Muscle of leg (tissue), 16 donors: ENCODE measurements at places on chromosomes 5 and 9.
A peak's percentile ranks its signal among the peaks of the same experiment; 100 is the strongest.

DNA sequence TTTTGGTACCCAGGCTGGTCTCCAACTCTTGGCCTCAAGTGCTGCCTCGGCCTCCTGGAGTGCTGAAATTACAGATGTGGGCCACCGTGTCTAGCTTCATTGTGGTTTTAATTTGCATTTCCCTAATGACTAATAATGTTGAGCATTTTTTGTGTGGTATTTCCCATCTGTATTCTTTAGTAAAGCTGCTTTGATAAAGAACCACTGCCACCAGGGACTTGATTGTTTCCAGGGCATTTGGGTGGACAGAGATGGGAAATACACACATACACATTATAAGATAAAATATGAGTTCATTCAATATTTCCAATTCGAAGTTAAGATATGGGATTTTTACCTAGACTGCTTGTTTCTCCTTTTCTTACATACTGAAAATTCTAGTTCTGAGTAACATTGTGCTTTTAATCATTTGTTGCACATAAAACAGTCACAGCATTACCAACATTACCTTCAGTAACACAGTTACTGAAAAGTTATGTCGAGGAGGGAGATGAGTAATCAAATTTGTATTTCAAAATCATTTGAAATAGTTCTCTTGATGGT lies 28.9 kb downstream of the HABP4 start:
- DNase-seq = no peak

GRCh38 chr5:137891849-137892248 lies 2.6 kb downstream of the PKD2L2 start:
- no peak for DNase-seq

- peak; percentile 71 for DNase-seq
These were observed 29.2 kb upstream of the TGFBI start for GRCh38 chr5:135999406-136000139.

DNA sequence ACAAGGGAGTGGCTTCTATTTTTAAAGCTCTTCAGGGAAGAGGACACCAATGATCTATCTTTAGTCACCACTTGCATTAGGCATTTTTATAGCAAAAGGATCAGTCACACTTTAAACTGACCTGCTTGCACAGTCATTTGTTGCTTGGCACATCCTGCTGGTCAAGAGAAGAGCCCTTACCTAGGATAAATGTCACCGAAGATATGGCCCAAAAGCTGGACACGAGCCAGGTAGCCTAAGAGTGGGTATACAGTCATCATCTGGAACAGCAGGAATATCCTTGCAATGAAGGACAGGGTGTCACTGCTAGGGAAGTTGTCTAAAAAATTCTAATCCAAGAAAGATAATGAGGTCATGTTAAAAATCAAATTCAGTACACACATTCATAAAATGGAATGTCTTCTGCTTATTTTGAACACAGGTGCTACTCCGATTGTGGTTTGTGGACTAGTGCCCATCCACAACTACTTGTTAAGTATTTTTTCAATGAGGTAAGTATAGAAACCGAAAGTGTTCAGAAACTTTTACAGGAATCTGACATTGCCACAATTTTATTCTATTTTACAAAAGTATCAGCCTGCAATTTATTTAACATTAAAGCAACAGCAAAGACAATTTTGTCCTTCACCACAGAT lies 78.4 kb downstream of the SLC38A9 start:
- peak; percentile 73 for DNase-seq

- DNase-seq = no peak
These were observed 754.3 kb upstream of the GRAMD2B start for GRCh38 chr5:125668884-125669283.

- DNase-seq = no peak
These were observed 264.5 kb downstream of the AOPEP start for GRCh38 chr9:94990897-94991561.

DNA sequence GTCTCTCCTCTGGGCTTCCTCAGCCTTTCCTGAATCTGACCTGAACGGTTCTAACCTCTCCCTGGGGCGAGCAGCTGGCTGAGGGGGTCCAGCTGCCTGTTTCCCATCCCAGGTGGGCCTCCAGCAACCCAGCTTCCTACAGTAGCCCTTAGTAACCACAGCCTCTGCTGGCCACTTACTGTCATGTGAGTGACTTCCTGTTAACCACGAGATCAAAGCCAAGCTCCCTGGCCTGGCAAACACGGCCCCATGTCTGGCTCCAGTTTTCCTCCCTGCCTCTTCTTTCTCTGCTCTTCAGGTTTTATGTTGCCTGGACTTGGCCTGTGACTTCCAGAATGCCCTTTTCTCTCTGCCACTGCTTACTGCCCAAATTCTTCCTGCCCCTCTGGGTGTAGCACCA lies 47.2 kb upstream of the DAB2IP start:
- peak; percentile 62 for DNase-seq

- no peak for DNase-seq
These were observed 1.4 kb downstream of the ZBTB26 start for GRCh38 chr9:122929796-122930354.

DNA sequence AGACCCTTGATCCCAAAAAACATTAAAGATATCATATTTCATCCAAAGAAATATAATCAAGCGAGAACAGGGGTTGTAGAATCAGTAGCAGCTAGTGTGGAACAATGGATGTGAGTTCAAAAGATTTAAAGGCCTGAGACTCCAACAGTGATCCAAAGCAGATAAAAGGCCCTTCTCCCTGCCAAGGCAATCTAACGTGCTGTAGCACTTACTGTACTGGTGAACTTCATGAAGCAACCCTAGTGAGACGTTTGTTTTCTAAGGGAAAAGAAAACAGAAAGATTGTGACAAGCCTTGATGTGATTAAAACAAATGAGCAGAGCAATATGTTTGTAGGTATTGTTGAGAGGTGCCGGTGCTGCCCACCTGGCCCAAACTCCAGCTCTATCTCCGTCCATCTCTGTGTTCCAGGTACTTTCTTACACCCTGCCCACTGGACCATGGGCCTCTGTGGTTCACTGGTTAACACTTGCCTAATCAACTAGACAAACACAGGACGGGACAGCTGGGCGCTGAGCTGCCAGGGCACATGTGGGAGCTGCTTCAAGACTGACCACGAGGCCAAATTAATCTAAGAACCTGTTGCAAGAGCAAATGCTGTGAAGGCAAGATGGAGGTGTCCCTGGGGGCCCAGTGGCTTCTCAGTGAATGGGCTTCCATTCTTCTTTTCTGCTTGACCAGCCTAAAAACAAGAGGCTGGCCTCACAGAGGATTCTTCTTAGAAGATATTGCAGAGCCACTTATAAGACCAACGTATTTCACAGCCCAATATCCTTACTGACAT lies 265.5 kb downstream of the CWC27 start:
- DNase-seq = peak; percentile 34

DNA sequence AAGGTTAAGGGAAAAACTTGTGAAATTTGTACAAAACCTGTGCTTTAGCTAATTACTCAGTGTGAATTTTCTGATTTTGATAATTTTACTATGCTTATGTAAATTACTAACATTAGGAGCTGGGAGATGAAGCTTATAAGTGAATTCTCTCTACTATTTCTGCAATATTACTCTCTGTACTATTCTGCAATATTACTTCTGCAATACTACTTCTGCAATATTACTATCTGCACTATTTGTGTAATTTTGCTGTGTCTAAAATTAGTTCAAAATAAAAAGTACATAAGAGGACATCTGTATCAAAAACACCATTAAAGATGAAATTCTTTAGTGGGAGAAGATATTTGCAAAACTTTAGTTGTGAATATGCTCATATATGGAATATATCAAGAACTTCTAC lies 62.9 kb downstream of the C9 start:
- no peak for DNase-seq

DNA sequence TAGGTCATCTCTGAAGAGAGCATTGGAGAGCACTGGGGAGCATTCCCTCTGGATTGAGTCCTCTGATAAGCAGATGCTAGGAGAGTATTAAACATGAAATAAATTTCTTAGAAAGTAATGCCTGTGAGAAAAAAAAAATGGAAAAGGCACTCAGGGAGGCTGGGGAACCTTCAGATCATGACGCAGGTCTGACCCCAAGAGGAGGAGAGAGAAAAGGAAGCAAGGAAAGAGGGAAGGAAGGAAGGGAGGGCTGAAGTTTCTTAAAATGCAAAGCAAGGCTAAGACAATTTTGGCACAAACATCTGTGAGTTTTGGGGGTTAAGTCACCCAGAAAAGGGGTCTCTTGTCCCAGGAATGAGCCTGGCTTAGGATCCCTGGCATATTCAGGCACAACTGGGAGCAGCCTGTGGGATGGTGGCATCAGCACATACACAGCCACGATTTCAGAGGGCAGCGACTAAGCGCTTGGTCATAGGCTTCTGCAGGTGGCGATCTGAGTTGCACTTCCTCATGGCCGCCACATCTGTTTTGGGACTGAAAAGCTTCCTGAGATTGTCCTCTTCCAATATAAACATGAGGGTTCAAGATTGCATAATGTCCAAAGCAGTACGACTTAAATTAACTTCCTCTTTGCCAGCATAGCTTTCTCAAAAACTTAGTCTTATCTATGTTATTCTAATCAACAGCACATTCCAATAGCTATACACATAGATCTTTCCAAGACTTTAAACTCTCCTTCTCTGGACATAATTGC lies 692.7 kb downstream of the DNAH5 start:
- peak; percentile 57 for DNase-seq

GRCh38 chr9:2465921-2466460 lies 155.6 kb upstream of the VLDLR start:
- DNase-seq = no peak

GRCh38 chr9:77725046-77725694 lies 77.0 kb upstream of the GNA14 start:
- DNase-seq = no peak

DNA sequence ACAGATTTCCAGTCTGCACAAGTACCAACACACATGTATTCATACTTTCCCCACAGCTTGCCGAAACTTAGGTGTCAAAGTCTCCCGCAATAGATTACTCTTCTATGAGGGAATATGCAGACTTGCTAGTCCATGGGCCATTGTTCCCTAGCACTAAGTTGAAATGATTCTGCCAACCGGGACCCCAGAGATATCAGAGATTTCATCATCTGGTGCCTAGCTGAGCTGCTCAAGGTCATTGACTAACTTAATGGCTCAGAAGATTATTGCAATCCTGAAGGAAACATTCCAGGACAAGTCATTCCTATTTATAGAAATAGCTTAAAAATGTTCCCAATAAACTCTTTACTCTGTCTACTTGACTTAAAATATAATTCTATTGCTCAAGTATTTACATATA lies 202.6 kb downstream of the PIK3R1 start:
- peak; percentile 50 for DNase-seq

- peak; percentile 94 for DNase-seq
These were observed 217.6 kb downstream of the NFIB start for GRCh38 chr9:14096258-14096922.

DNA sequence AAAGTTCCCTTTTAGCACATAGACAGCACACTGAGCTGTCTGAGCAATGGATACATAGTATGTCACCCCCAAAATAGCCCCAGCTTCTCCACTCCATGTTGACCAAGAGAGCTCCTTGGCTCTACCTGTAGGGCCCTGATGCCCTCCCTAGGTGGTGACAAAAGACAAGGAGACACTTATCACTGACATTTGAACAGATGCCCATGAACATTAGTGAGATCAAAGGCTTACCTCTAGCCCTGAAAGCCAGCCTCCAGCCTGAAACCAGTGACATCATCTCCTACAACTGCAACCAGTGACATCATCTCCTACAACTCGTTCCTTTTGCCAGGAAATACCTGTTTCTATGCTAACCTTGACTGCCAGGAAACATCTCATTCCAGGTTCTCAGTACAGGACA lies 122.7 kb downstream of the FSTL4 start:
- DNase-seq = no peak

- peak; percentile 11 for DNase-seq
These were observed 212.6 kb downstream of the ARHGAP26 start for GRCh38 chr5:142982821-142983200.

DNA sequence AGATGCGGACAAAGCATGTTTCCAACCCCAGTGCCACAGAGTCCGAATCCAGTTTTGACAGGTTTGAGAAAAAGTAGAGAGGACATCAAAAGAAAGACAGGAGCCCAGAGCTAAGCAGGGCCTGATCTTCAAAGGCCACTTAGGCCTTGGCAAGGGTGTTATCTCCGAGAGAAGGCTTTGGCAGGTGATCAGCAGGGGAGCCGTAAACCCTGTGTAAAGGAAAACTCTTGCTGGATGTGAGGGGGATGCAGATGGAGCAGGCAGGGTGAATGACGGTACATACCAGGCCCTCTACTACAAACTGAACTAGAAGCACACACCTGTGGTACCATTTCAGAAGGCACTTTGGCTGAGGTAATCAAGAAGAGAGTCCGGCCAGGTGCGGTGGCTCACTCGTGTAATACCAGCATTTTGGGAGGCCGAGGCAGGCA lies 1.4 kb upstream of the HNRNPH1 start:
- DNase-seq = peak; percentile 37

DNA sequence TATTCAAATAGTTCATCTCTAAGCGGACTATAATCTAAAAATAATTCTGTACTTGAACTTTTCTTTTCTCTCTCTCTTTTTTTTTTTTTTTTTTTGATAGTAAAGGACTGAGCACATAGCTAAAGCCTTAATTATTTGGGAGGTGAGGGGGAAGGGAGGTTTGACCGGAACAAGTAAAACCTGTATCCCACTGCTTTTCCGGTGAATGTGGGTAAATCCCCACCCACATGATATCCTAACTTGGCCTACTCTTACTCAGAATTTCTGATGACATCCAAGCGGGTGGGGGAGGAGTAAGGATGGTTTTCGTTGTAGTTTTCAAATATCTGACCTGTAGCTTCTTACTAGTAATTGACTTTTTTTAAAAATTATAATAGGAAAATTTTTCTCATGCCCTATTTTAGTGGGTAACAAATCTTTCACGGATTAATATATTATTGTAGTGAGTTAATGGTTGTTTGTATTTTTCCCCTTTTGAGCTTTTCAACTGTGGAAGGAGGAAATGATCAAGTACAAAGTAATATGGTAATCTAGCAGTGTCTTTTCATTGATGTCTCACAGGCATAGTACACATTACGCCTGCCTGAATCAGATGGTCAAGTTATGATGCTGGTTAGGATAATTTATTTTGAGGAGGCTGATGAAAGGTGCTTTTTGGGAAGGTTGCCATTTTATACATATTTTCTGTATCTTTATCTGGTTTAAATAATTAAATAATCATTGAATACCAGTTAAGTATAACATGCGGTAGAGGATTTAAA lies 2.2 kb upstream of the ELL2 start:
- no peak for DNase-seq

- no peak for DNase-seq
These were observed 597.0 kb downstream of the CHSY3 start for GRCh38 chr5:130501151-130501865.

DNA sequence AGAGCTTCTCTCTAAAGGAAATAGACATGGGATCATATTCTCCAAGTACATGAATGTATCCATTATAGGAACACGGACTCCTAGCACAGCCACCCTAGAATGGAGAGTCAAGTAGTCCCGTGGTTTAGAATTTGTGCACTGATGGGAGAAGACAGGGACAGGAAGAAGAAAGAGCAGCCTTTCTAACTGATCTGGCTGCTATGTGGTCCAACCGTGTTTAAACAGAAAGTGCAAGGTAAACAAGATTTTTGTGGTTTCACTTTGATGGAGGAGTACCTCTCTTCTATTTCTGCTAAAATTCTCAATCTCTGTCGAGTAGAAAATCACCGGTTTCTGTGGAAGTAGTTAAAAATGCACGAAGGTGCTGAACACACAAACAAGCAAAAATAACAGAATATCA lies 171.3 kb downstream of the ST8SIA4 start:
- peak; percentile 9 for DNase-seq

GRCh38 chr9:21160178-21160577 lies 6.3 kb downstream of the IFNA21 start:
- peak; percentile 7 for DNase-seq
